ENCODE measurements at places on chromosomes 11 and 22.

DNA sequence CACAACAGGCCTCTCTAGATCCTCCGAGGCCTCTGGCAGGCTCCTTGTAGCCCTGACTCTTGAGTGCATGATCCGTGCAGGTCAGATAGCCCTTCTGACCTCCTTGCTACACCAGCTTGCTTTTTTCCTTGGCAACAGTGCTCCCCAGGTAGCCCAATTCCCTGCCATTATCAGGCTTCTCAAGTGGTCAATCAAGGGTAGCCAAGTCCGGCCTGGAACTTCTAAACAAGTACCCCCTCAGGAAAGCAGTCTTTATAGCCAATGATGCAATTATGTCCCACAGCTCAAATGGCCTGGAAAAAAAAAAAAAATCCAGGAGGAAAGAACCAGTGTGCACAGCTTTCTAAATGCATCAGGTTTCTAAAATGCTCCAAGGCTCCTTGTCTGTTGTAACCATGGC is 59.8 kb downstream of the TENM4 start:
- no peak for DNase-seq

- no peak for DNase-seq
Measured at GRCh38 chr11:83736684-83737083, 450.5 kb upstream of the CCDC90B start.

GRCh38 chr11:66076561-66076960 is 6.5 kb downstream of the PACS1 start:
- DNase-seq: no peak

- no peak for DNase-seq
Measured at GRCh38 chr22:29336751-29337490, 21.4 kb upstream of the RASL10A start.

DNA sequence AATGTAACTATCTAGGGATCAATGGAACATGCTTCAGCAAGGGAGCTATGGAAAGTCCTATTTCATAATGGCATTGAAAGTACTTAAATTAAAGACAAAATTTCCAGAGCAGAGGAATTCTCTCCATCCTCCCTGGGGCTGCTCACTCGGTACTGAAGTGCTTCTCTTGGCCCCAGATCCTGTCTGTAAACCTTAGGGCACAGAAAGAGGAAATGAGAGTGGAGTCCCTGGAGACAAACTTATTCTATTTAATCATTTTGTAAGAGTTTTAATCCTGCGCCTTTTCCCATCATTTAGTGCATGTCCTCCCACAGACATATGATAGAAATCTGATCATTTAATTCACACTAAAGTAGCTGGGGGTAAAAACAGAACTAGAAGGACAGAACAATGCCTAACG is 20.9 kb upstream of the PAMR1 start:
- DNase-seq: no peak

GRCh38 chr11:79440571-79441460 is at the start of gene TENM4:
Gene TENM4 (minus strand): TSS chr11:79441030. CDS start chr11:79069944, 371,086 bp downstream.
- DNase-seq: no peak

DNA sequence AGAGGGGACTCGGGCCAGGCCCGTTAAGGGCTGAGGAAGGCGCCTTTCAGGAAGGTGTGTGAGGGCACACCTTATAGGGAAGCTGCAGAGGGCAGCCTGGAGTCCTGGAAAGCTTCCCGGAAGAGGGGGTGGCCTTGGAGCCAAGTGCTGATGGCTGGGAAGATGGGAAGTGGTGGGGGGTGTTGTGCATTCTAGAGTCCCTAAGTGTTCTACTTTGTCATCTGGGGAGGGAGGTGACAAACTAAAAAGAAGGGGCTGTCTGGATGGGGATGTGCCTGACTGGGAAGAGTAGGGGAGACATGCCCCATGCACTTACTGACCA is 6.8 kb downstream of the ZDHHC8 start:
- DNase-seq: no peak

- DNase-seq: peak; percentile 72
Measured at GRCh38 chr11:34358728-34359547, 1.1 kb upstream of the ABTB2 start.

- DNase-seq: no peak
Measured at GRCh38 chr11:94111660-94112059, 17.0 kb upstream of the PANX1 start.

DNA sequence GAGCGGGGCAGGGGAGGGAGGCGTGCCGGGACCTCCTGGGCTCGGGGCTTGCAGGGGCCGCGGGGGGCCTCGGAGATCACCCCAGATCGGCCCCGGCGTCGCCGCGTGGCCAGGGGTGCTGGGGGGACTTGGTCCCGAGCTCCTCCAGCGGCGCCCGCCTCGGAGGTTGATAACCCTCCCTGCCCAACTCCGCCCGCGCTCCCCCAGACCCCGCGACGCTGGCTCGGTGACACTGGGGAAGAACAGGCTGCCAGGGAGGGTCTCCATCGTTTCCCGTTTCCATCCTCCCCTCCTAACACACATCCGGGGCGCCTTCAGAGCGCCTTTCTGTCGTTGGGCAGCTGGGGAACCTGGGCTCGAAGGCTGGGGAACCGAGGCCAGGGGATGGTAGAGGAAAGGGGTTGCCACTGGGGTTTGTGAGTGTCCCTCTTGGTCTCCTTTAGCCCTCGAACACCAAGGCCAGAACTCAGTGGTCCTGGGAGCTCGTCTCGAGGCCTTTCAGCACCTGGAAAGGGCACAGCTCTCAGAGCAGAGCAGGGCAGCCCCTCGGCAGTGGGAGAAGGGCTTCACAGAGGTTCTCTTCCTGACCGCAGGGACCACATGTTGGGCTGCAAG is 431 bp downstream of the SLC37A2 start:
- DNase-seq: no peak

Data from CD4-positive, alpha-beta T cell treated with Interleukin-1 beta for 1 hour (primary cell).